ENCODE measurements at places on chromosomes 2 and 18.
A peak's percentile ranks its signal among the peaks of the same experiment; 100 is the strongest.

GRCh38 chr2:27303093-27304025 is 4.9 kb downstream of the UCN start:
- peak; percentile 63 for DNase-seq

DNA sequence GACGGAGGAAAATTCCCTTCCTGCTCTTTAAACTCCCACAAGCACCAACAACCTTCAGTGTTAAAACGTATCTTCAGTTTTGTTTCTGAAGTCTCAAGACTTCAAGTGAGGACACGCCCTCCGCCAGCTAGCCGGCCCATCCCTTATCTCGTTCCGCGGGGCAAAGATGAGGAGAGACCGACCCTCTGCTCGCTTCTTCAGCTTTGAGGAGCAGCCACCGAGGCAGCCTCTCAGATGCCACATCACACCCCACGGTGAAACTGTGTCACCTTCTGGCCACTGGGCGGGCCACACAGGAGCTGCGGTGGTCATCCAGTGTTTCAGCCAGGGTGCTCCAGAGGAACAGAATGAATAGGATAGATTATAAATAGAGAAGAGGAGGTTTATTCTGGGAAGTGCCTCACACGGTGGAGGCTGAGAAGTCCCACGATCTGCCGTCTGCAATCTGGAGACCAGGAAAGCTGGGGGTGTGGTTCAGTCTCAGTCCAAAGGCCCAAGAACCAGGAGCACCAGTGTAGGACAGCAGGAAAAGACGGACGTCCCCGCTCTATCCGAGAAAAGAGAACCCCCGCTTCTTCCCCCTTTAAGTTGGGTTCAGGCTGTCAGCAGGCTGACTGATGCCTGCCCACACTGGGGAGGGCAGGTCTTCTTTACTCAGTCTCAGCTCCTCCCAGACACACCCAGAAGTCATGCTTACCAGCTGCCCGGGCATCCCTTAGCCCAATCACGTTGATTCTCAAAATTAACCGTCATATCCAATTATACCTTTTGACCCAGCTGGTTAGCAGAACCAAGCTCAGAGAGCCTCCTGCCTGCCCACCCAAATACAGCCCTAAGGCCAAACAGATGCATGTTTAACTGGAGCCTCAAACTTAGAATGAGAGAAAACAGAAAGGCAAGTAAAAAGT is 399.7 kb upstream of the ID2 start:
- no peak for DNase-seq

- no peak for DNase-seq
Measured at GRCh38 chr2:74534411-74534810, 4.7 kb downstream of the HTRA2 start.

DNA sequence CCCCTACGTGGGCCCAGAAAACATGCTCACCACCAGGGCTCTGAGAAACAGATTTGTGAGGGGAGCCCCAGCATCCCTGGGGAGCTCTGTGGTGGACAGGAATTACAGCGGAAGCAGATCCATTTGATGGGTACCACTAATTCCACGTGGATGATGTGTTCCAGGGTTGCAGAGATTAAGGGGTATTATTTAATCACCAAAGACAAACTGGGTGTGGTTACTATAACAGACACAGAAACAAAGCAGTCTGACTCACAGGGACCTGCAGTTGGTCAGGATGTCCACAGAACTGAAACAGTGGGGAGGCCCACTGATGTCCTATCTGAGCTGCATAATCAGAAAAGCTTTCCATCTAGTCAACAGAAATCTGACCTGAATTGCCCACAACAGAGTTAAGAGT is 65.8 kb downstream of the PSMG2 start:
- no peak for DNase-seq

- peak; percentile 65 for DNase-seq
Measured at GRCh38 chr2:33240178-33240577, 236.3 kb upstream of the RASGRP3 start.

- peak; percentile 65 for DNase-seq
Measured at GRCh38 chr18:68803356-68803755, 5.5 kb downstream of the CCDC102B start.

DNA sequence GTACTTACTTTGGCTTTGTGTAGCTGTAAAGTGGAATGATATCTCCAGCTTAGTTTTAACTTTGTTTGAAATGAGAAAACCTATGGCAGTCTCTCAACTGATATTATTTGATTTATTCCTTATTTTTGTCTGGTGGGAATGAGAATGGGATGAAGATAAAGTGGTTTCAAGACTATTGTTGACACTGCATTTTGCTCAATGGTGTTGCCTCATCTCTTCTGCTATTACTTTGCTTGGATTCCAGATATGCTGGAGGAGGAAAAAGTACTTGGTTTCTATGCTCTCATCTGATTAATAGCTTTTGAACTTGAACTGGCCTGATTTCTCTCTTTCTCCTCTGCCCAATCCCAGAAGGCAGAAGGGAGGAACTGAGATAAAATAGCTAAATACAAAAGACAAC is 198.2 kb downstream of the CTNNA2 start:
- DNase-seq, result no peak

DNA sequence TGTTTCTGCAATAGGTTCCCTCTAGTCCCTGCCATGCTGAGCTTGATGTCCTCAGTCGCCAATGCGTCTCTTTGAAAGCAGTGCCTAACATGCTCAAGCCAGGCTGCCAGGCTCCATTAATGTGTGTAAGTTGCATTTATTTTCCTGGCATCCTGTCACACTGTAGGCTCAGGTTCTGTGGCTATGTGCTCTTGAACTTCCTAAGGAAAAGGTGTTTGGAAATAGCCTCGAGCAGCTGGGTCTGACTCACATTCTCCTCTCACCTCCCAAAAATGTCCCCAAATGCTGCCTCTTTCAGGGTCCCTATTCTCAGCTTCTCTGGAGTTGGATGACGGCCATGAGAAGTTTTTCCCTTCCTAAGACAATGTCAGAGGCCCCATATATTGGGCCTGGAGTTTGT is 58.0 kb upstream of the SLC14A2 start:
- no peak for DNase-seq

DNA sequence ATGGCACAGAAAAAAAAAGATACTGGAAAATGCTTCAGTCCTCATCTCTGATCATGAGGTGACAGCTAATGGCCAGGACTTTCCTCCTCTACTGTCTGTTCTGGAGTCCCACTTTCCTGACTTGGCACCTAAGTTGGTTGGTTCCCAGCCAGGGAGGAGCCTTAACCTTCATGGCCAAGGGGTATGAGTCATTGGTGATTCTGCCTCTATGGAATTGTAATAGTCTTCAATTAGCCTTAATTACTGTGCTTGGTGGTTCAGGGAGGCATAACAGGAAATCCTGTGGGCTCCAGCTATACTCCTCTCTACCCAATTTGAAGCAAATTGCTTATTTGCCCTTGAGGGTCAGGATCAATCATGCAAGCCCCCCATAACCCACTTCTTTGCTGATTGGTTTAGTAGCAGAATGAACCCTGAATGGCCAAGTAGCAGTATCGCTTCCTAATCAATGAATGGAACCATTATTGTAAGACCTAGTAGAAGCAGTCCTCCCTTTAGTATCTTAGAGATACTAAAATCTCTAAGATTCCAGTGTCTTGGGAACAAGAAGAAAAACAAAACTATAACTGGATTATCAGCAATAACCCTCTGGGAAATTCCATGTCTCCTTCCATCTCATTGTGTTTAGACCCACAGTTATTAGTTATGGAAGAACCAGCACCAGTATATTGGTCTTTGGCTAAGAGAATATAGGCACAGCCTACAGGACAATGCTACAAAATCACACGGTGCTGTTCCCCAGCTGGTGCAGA is 109.0 kb downstream of the COL6A3 start:
- peak; percentile 86 for DNase-seq

- DNase-seq, result peak; percentile 66
Measured at GRCh38 chr2:201358684-201359083, 1.5 kb upstream of the FLACC1 start.

GRCh38 chr2:151381266-151381665 is 23.9 kb downstream of the TNFAIP6 start:
- peak; percentile 27 for DNase-seq

DNA sequence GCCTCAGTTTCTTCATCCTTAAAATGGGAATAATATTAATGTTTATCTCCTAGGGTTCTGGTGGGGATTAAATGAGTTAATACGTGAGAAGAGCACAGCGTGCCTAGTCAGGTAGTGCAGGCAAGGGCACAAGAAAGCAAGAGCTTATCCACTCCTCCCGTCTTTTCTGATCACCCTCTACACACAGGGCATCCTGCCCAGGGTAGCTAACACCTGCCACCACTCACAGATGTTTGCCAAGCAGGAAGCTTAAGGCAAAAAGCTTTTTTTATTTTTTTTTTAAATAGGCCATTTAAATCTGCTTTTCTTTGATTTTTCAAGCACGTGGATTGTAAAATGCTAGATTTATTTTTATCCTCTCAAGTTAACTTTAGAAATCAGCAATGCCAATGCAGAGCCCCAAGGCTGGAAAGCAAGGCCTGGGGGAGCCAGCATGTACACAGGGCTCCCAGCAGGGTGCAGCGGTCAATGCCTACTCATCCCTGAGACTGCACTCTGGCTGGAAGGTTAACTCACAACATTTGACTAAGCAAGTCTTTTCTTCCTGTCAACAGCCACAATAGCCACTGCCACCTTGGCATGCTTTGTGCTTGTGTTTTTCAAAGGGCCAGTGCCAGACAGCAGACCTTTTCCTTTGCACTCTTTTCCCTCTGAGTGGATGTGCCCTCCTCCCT is 86.5 kb upstream of the ACAA2 start:
- DNase-seq, result no peak

GRCh38 chr2:104430852-104431251 is 423.1 kb upstream of the POU3F3 start:
- DNase-seq, result no peak

- no peak for DNase-seq
Measured at GRCh38 chr2:222922019-222922800, 61.4 kb downstream of the ACSL3 start.

DNA sequence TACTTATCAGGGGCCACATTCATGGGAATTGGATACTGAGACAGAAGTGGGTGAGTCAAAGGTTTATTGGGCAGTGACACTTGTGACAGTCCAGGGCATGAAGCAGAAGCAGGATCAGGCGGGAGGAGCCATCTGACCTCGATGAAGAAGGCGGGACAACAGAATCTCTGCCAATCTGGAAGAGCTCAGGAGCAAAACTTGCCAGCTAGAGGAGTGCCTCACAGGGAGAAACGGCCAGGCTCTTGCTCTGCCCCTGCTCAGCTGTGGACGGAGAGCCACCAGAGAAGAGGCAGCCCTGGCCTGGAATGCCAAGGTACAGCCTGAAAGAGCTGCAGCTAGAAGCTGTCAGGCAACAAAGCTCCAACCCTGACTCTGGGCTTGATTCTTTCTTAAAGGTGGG is 16.9 kb downstream of the DAW1 start:
- no peak for DNase-seq

DNA sequence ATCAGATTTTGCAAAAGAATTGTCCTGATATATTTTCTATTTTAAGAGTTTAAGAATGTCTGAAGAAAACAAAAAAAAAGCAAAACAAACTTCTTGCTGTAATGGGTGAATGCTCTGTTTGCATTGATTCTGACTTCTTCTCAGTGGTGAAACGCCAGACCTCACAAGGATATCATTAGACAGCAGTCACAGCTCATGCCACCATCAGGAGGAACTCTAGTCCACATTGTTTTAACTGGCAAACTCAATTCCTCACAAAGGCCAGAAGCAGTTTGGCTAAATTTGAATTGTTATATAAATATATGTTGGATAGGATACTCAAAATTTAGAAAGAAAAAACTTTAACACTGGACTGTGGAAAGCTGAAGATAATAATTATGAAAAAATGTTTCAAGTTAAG is 89.4 kb downstream of the DOK6 start:
- DNase-seq, result peak; percentile 7

GRCh38 chr18:9619545-9619944 is 5.2 kb upstream of the PPP4R1 start:
- DNase-seq, result peak; percentile 58

- DNase-seq, result no peak
Measured at GRCh38 chr18:62070302-62070701, 116.6 kb downstream of the PIGN start.

- DNase-seq, result no peak
Measured at GRCh38 chr2:41846962-41847361, 200.9 kb upstream of the PKDCC start.

DNA sequence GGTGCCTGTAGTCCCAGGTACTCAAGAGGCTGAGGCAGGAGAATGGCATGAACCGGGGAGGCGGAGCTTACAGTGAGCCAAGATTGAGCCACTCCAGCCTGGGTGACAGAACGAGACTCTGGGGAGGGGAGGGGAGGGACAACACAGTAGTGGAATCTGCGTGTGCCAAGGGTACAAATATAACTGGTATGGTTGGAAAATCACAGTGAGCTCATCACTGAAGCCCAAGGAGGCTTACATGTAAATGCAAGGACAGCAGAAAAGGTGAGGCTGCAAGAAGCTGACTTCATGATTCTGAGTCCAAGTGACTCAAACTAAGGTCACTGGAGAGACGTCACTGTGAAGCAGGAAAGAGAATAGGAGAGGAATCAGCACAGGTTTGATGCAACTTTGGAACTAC is 9.2 kb downstream of the SEPTIN10 start:
- peak; percentile 42 for DNase-seq

- DNase-seq, result no peak
Measured at GRCh38 chr2:24010477-24011249, 778 bp downstream of the MFSD2B start.

- no peak for DNase-seq
Measured at GRCh38 chr18:65876310-65876709, 125.5 kb downstream of the CDH7 start.

All from astrocyte of the hippocampus (primary cell).